ENCODE measurements at places on chromosomes 12 and 14.

DNA sequence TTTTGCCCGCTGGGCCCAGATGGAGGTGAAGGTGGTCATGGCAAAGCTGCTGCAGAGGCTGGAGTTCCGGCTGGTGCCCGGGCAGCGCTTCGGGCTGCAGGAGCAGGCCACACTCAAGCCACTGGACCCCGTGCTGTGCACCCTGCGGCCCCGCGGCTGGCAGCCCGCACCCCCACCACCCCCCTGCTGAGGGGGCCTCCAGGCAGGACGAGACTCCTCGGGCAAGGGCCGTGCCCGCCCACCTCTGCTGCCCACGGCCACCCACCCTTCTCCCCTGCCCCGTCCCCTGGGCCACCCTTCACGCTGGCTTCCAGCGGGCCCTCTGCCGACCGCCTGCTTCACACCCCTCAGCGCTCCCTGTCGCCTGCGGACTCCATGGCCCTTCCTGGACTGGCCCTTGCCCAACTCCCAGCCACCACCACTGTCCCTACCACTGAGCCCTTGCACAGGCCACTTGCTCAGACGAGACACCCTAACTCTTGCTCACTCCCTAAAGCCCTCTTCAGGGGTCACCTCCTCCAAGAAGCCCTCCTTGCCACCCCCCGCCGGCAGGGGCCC, 42.5 kb downstream of the CYP46A1 start:
- DNase-seq = no peak

DNA sequence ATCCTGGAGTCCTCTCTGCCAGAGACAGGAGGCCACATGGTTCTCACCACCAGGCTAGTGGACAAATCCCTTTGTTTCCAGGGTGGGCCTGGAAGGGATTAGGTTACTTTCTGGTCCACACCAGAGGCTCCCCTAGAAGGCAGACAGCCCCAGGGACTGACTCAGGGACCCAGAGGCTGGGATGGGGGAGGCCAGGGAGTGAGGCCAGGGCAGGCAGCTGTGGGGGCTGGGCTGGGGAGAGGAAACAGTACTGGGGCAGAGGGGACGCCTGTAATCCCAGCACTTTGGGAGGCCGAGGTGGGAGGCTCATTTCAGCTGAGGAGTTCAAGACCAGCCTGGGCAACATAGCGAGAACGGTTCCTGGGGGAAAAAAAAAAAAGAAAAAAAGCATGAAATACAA, 64.7 kb downstream of the TNFAIP2 start:
- DNase-seq = no peak

- DNase-seq = no peak
Measured at GRCh38 chr12:569803-570434, 93.3 kb downstream of the NINJ2 start.

DNA sequence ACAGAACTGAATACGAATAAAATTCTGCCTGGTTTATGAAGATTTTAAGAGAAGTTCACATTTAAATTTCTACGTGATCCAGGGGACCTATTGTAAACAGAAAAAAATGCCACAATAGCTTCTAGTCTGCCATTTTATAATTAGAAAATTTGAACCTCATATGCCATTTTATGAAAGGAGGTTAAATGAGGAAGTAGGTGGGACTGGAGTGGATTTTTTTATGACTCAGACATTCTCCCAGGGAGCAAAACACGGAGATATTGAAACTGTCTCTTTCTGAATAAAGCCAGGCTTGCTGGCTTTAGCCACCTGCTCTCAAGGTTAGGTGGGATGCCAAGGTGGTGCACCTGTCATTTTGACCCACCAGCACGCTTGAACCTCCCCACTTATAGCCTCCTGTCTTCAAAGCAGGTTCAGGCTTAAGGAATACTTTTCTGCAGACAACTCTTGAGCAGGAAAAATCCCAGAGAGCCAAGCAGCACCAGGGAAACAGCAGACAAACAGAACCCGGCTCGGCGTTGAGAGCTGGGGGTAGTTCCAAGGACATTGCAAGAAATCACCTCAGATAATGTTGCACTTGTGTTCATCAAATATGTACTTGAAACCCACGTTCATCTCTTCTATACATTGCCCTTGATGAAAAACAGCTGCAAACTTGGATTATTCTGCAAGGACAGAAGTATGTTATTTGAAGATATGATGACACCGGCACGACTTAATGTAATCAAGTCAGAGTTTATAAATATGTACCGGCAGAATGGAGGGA, 203.7 kb downstream of the PPM1H start:
- DNase-seq = no peak

DNA sequence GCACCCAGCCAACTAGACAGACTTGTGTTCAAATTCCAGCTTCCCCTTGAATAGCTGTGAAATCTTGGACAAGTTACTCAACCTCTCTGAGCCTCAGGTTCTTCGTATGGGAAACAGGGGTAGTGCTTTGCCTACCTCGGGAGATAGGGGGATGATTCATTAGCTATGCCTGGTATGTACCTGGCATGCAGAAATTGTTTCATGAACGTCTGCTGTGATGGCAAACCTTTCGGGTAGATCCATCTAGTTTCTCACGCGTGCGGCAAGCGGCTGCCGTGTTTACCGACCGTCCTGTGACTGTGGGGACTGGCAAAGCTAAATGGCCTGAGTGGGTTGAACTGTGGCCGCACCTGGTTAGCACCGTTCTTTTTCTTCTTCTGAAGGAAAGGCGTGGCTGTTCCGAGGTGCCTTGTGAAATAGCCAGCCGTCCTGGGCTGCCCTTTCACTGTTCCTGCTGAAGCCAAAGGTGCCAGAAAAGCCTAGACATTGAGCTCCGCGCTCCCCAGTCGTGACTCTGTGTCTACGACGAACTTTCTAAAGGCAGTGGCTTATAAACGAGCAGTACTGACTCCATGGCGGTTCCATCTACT, 40.6 kb upstream of the MED13L start:
- no peak for DNase-seq

- no peak for DNase-seq
Measured at GRCh38 chr12:108448246-108448645, 66.8 kb upstream of the FICD start.

DNA sequence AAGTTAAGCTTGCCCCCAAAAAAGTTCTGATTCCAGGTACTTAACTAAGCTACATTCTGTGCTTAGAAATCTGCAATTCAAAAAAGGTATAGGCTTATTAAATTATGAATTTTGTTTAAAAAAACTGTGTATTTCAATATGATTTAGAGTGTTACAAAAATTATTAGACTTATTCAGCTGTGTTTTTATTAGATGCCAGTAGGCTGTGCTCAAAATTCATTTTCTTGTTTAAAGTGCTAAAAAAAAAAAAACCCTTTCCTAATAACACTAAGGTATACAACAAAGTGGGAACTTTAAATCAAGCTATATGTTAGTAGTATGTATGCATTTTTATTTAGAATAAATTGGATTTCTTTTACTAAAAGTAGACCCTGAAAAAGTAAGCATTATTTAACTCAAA, 25.0 kb downstream of the LRRC9 start:
- DNase-seq = no peak
